ENCODE measurements at places on chromosomes 7 and 10.

- no peak for DNase-seq
These were observed 120.4 kb upstream of the TARP start for GRCh38 chr7:38393874-38394273.

DNA sequence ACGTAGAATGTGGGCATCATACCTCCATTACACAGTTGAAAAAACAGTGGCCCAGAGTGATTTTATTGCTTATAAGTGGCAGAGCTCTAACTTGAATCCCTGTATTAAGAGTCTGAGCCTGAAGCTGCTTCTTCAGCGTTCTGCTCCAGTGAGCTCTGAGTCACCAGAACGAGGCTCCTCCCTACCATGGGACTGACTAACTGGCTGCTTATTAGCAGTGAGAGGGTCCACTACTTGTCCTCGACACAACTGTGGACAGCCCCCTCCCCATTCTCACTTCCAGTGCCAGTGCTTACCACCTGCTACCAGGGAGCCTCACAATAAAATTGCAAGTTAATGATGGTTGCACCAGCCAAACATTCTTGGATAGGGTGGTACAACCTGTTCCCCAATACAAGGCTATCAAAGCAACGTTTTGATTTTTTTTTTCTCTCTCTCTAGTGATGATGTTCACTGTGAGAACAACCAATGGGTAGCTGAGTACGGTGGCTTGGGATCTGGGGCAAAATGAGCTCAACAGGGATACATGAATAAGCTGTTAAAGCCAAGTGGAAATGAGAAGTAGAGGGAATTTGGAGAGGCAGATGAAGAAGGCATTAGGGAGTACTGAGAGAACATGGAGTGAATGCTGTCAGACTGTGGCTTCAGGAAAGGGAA, 2.7 kb upstream of the NRG3 start:
- no peak for DNase-seq

- DNase-seq, result no peak
These were observed 164.5 kb downstream of the HERPUD2 start for GRCh38 chr7:35530124-35531109.

DNA sequence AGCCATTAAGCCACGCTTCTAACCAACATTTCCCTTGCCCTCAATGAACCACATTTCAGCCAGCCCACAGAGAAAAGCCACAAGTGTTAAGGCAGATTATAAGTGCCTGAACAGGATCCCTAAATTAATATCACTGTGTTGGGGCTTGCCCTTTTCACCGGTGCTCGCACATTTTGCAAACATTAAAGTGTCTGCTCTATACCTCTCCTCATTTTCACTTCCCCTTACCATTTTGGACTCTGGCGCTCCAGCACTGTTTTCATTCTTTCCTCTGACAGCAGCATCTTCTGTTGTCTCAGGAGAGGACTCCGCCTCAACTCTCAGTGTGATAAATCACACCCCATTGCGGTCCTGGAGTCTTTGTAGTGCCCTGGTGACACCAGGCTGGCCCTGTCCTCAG, 274.2 kb downstream of the BAMBI start:
- DNase-seq, result no peak

DNA sequence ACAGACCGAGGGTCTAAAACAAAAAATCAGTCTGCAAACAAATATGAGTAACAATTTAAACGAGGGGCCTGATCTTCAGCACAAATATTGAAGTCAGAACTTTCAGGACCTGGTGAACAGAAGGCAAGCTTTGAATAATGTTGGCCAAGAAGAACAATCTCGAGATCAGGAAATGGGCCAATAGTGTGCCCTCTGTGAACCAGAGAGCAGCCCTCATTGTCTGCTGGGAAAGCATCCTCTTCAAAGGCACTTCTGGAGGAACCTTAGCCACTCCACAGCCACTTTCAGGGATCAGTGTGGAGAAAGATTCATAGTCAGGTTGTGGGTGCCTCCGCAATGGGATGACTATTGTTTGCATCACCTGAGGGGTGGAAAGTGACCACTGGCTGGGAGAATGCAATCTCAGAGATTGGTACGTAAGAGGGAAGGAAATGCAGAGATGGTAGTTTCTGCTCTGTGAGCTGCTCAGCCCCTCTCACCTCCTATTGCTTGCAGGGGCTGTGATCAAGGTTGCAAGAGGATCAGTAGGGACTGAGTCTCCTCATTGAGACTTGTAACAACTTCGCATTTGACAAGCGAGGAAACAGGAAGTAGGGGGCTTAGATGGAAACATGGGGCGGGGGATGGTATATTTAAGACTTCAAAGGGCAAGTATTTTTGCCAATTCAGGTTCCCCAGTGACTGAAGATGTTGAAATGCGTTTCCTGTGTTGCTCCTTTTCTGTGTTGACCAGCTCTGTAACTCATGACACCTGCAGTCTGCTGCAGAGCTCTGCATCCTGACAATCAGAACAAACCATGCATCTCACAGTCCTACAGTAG, 28.4 kb upstream of the IFRD1 start:
- no peak for DNase-seq

- no peak for DNase-seq
These were observed 210.4 kb downstream of the DGKI start for GRCh38 chr7:137636376-137636775.

- DNase-seq, result no peak
These were observed 34.1 kb upstream of the NPFFR1 start for GRCh38 chr10:70317943-70318318.

Measured in activated CD4-positive, alpha-beta T cell treated with anti-CD3 and anti-CD28 coated beads, Interleukin-2, amount 50 U/mL, for 48 hours (primary cell).